HepG2 (cell line): ENCODE measurements at places on chromosomes 6 and 20. TPM values are rescaled to one million over a fixed set of nuclear protein-coding genes. Genes with fewer than 3 reads are reported as not detected.
A peak's percentile ranks its signal among the peaks of the same experiment; 100 is the strongest.

DNA sequence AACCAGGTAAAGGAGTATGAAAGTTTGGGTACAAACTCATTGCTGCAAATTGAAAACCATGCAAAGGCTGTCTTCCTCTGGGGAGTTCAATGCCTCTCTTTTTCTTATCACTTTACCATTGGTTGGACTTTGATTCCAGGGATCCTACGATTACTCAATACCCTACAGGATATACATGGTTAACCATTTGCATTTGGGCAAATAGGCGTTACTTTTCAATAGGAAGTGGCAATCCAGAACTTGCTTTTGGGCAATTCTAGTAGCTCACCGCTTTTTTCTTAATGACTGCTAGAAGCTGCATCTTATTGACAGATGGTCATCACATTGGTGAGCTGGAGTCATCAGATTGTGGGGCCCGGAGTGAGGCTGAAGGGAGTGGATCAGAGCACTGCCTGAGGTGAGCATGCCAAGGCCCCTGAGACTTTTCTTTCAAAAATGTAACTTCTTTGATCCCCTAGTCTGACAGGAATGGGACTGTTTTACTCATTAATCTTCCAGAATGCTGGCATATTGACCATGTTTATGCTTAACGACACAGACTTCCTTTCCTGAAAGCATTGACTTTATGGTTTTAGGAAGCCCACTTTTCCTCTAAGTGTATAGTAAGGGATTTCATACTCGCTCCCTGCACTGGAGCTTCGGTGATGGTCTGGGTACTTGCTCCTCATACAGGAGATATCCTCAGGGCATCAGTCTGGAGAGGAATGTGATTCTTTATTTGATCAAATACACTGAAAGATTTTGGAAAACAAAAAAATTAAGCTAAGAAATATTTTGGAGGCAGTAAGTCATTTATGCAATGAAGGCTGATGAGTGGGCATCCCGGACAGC is at the start of gene CCR6:
Gene CCR6, plus strand, starts transcription at position 270 of the 831 bp plus-strand sequence. CDS start 13,039 bp downstream, outside the sequence.
- peak; percentile 94 for DNase-seq

- DNase-seq = no peak
Measured at GRCh38 chr6:90444160-90444714, 142.6 kb downstream of the MAP3K7 start.

- DNase-seq = no peak
Measured at GRCh38 chr6:48619771-48620170, 508.8 kb upstream of the PTCHD4 start.

- no peak for DNase-seq
Measured at GRCh38 chr20:57505979-57506378, 19.0 kb downstream of the CTCFL start.

ZBTB46 gene
- polyA plus RNA-seq = 1.6 and 2.7 TPM in 2 replicates

- no peak for DNase-seq
Measured at GRCh38 chr6:112286010-112286409, 31.6 kb upstream of the LAMA4 start.

DNA sequence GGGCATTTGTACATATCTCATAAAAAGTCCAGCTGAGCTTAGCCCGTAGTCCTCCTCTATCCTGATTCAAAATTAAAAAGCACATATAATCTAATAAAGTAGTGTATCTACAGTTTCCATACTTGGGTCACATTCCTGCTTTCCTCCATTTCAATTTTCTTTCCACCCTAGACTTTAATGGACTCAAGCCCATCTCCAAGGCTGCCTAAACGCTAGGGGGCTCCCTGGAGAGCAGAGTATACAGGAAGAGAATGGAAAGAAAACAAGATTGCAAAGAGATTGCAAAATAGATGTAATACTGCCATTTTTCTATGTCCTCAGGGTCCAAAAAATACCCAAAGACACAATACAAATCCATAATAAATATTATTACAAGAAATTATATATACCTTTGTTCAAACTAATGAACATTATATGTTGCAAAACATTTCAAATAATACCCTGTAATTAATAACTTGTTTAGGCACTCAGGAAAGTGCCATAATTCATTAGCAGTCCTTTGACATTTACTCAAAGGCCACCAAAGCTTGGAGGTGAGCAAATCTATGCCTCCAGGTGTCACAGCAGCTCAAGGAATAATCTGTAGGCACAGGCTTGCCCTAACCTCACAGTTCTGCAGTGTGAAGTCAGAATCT is 2.4 kb upstream of the MCM3 start:
- peak; percentile 89 for DNase-seq

- no peak for DNase-seq
Measured at GRCh38 chr20:23662276-23662870, 24.6 kb upstream of the CST3 start.

GINS1 gene
- polyA plus RNA-seq = 10.3 and 14.6 TPM in 2 replicates

RGS17 gene
- 0.04 TPM in 1 of 2 replicates, not detected in the other for polyA plus RNA-seq

- DNase-seq = no peak
Measured at GRCh38 chr20:53176134-53176533, 204.0 kb downstream of the TSHZ2 start.

- peak; percentile 59 for DNase-seq
Measured at GRCh38 chr20:49482621-49483017, at the start of gene KCNB1. TSS of gene KCNB1 (minus strand) at chr20:49482668. CDS start at chr20:49482480, 188 bp downstream.

- no peak for DNase-seq
Measured at GRCh38 chr20:46268131-46268614, 40.1 kb downstream of the CDH22 start.

SDCBP2 gene
- polyA plus RNA-seq = 2.4 and 2.9 TPM in 2 replicates

DNA sequence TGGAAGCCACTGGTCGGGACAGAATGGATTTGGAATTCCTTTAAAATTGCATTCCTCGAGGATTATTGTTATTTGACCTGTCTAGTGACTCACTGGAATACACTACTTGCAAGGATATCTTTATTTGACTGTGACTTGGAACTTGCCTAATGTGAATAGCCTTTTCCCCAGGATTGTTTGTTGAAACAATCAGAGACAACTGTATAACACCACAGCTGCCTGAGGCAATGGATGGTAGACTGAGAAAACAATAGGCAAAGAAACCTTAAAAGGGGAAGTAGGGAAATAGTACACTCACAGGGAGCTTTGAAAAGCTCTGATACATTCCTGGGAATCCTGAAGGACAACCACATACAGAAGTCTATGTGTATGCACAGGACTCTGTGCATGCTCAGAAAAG is 465.3 kb downstream of the BMP2 start:
- DNase-seq = no peak

GRCh38 chr6:30615219-30615957 is 1.7 kb downstream of the PPP1R10 start:
- DNase-seq = peak; percentile 83

CDYL gene
- polyA plus RNA-seq = 22.8 and 23.6 TPM in 2 replicates
